Activated naive CD4-positive, alpha-beta T cell treated with anti-CD3 and anti-CD28 coated beads for 36 hours (primary cell): ENCODE measurements at places on chromosomes 4 and X.

- DNase-seq: no peak
Observed at GRCh38 chr4:53706422-53707032, 115.2 kb upstream of the LNX1 start.

DNA sequence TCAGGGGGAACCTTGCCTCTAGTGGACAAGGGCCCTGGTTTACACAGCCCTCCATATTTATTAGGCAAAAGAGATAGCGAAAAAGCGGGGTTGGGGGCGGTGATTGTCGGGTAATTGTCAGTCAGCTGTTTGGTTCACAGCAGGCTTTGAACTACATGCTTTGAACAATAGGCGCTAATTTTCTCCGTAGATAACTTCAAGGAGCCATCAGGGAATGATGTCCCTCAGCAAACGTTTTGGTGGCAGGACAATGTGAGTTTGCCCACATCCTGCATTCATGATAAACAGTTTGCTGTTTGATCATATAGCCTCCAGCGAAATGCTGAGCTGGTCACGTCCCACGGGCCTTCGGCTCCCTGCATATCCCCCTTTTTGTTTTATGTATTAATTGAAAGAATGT is 65.2 kb downstream of the KANTR start:
- no peak for DNase-seq

DNA sequence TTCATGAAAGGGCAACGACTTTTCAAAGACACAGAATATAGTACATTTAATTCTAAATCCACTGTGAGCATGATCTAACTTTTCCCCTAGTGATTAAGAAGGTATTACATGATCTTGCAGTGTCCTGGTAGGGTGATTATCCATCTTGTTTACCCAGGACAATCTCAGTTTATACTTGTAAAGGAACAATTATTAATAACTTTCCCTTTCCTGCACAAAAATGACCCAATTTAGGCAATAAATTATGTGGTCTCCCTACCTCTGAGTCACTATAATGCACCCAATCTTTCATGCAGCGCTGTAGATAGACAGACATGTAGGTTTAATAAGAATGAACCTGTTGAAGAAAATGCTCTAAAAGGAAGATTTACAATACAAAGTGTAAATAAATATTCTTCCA is 22.7 kb downstream of the UNC5C start:
- DNase-seq: no peak

DNA sequence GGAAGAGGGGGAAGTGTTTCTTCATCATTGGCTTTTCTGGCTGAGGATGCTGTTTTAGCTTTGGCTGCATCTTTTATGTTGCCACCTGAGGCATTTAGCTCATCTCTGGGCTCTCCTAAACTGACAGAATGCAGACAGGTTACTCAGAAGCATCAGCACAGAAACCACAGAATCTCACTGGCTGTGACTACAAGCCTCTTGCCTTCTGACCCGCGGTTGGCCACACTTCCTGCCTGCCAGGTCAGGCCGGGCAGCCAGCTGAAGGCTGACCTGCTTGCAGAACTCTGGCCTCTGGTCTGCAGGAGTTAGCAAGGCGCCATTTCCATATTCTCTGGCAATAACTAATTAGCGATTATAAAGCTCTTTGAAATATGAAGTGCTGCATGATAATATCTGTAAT is 366.5 kb downstream of the MID1IP1 start:
- no peak for DNase-seq

- no peak for DNase-seq
Observed at GRCh38 chr4:41454423-41454822, 83.5 kb upstream of the LIMCH1 start.

- DNase-seq: no peak
Observed at GRCh38 chr4:99828477-99828876, 11.8 kb downstream of the DAPP1 start.

DNA sequence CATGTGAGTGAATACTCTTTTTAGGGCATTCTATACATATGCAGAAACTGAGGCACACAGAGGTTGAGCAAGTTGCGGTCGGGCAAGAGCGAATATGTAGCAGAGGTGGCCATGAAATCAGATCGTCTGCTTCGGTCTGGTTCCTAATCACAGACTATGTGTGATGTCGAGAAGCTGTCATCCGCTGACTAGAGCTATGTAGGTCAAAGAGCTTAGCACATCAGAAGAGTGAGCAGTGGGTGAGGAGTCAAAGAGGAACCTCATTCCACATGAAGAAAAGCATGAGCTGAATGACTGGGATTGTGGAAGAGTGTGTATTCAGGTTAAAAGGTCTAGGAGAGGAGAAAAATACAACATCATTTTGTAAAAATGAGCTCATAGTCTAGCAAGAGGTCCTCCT is 19.0 kb downstream of the GAB3 start:
- no peak for DNase-seq

- DNase-seq: peak; percentile 57
Observed at GRCh38 chr4:113325876-113326615, 276.6 kb downstream of the ANK2 start.

DNA sequence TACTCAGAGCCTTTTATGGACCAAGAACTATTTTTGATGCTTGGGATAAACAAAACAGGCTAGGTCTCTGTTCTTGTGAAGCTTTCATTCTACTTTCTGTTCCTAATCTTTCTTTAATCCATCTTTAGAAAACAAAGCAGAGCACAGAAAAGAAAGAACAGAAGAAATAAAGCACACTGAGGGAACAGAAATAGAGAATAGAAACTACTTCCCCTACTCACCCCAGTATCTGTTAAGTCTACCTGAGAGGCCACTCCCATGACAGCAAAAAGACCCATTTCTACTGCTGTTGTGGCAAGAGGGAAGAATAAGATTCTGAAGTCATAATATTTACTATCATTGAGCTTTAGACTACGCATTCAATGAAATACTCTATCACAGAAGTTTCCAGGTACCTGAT is 9.2 kb downstream of the RFC1 start:
- no peak for DNase-seq

DNA sequence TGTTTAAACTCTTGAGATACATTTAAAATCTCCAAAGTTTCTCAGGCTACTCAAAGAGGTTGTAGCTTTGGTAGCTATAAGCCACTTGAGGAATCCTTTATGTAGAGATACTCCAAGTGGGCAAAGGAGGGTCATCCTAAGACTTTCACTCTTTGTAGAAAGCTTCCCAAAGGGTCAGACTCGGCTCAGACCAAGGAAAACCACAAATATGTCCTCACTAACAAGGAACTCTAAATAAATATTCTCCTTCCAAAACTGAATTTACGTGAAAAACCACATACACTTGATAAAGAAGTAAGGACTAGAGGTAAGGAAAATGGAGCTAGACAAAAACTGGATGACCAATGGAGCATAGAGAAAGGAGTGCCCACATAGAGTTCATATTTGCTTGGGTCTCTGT is 41.7 kb upstream of the DDX60 start:
- DNase-seq: no peak

GRCh38 chr4:1298461-1298860 is 8.8 kb downstream of the MAEA start:
- no peak for DNase-seq

DNA sequence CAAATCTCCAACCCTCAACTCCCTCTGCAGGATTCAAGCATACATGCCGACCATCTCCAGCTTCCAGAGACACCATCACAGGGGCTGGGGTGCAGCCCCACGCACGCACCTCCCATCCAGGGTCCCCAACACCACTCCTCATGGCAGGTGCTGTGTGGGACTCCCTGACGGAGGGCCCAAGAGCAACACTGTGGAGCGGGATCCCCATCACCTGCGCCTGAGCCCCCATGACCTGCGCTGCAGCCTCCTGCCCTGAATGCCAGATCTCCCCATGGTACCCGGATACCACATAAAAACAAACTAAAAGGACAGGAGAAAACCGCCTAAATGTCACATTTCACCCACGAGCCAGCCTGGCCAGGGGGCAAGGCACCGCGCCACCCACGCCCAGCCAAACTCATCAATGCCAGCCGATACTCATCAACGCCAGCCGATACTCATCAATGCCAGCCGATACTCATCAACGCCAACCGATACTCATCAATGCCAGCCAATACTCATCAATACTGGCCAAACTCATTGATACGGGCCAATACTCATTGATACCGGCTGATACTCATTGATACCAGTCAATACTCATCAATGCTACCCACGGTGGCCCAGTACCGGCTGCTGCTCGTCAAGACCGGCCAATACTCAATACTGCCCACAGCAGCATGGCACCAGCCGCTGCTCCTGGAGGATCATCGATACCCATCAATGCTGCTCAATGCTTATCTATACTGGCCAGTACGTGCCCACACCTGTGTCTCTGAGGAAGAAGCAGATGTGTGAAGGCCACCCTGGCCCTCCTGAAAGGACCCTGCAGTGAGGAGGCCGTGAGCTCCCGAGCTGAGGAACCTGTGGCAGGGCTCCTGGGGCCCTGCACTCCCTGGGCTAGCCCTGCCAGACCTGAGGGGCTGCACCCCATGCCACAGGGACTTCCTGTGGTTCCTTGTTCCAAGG is 6.2 kb downstream of the CTBP1 start:
- DNase-seq: no peak

GRCh38 chrX:3638280-3638873 is 75.1 kb downstream of the PRKX start:
- DNase-seq: peak; percentile 46

- no peak for DNase-seq
Observed at GRCh38 chrX:49958727-49959485, 36.5 kb downstream of the CLCN5 start.

GRCh38 chr4:184596617-184597185 is 52.5 kb downstream of the CASP3 start:
- no peak for DNase-seq

- DNase-seq: no peak
Observed at GRCh38 chrX:148854306-148854705, 353.9 kb downstream of the AFF2 start.

GRCh38 chr4:740656-741282 is 35.1 kb downstream of the PCGF3 start:
- DNase-seq: no peak

DNA sequence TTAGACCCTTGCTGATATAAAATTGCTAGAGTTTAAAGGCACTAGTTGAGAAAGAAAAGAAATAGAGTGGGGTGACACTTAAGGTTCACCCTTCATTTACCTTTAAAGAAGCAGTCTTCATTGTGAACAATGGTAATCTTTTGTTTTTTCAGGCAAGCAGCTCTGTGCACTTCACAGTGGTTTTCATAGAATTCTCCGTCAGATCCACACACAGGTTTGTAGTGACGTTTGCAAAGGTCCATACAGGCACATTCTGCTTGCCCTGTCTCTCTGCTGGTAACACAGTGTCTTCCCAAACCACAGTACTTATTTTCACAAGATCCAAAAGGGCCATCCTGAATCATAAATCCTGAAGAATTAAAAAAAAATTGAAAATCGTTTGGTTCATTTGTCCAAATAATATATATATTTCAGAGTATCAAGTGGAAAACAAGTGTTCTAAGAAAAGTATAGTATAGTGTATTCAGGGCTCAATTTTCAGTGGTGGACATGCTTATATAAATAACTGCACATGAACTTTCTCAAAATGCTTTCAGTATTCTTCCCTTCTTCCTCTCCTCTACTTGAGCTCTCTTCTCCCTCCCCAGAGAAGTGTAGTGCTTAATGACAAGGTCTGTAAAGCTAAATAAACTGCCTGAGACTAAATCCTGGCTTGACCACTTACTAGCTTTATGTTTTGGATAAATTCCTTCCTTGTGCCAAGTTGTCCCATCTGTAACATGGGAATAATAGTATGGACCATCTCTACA is 243.3 kb downstream of the FSTL5 start:
- no peak for DNase-seq

DNA sequence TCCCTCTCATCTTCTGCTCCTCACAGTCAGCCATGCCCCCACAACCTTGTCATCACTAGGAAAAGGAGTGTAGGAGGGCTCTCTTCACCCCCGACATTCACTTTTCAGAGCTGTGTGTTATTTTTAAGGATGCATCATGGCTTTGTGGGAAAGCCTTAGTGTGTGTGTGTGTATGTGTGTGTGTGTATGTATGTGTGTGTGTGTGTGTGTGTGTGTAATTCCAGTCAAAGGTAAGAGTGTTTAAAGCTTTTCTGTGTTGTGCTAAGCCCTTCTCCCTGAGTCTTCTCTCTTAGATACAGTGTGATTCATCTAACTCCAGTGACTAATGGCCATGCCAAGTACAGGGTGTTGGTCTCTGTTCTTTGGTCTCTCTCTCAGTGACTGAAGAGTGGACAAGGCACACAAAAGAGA is 76.6 kb downstream of the CHIC2 start:
- DNase-seq: no peak

DNA sequence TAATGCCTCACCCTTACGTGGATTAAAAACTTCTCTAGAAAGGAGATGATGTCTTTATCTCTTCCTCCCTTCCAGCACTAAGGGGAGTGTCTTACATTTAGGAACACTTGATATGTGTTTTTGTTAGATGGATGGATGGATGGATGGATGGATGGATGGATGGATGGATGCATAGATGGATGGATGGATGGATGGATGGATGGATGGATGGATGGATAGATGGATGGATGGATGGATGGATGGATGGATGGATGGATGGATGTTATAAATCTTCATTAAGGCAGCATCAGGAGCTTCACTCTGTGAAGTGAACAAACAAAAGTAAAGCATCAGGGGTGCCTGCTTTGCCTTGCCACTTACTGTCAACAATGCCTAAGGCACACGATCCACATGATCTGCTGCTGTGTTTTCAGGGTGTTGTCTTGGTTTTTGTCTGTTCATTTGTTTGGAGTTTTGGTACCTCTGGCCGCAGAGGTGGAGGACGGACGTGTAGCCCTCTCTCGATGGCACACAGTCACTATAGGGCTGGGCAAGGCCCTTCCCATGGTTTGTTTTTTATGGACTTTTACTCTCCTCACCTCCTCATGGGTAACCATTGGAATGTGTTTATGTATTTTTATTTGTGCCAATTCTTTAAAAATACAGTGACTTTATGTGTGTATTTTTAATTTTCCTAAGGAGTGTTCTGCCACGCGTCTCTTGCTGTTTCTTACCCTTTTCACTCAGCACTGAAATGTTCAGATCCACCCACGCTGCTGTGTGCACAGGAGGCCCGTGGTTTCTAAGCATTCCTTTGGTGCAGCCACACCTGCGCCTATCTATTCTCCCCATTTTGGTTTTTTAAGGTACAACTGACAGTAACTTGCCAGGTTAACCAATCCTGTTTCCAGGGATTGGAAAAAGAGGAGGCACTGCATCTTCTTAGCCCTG is 91.8 kb upstream of the ENPP6 start:
- DNase-seq: peak; percentile 58

DNA sequence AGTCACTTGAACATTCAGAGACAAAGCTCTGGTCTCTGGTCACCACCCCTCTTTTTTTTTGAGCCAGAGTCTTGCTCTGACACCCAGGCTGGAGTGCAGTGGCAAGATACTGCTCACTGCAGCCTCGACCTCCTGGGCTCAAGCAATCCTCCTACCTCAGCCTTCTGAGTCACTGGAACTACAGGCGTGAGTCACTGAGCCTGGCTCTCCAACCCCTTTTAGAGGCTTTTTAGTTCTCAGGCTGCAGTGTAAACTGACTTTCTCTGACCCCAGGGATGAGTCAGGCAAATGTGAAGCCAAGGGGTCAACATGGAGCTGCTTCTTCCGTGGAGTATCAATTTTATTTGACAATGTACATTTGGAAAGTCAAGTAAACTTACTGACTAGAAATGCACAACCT is 229.2 kb downstream of the PTTG2 start:
- DNase-seq: peak; percentile 41
